WTC11 (cell line): ENCODE measurements at places on chromosomes 11 and 22.

- no peak for DNase-seq
Measured at GRCh38 chr11:132174362-132175255, 804.2 kb downstream of the NTM start.

DNA sequence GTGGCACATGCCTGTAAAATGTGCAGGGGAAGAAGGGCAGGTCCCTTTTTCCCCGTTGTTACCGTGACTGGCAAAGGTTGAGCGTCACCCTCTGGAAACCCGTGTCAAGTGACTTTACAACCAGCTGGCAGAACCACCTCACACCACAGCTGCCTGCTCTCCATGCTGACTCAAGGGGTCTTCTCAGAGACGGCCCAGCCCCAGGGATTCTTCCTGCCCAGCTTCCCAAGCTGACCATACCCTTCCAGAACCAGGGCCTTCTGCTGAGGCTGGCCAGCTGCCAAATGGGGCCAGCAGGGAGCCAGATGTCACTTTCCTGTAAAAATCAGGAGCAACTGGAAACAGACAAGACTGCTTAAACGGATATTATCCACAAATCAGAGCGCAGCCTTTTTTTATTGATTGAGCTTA, 6.3 kb downstream of the PC start:
- no peak for DNase-seq

- no peak for DNase-seq
Measured at GRCh38 chr11:75823946-75824345, 8.9 kb downstream of the UVRAG start.

GRCh38 chr11:57566905-57567514, 462 bp downstream of the UBE2L6 start:
- no peak for DNase-seq

GRCh38 chr22:40401981-40402406, 31.6 kb downstream of the SGSM3 start:
- DNase-seq = no peak

- no peak for DNase-seq
Measured at GRCh38 chr11:9905501-9905951, 241.6 kb downstream of the SWAP70 start.

DNA sequence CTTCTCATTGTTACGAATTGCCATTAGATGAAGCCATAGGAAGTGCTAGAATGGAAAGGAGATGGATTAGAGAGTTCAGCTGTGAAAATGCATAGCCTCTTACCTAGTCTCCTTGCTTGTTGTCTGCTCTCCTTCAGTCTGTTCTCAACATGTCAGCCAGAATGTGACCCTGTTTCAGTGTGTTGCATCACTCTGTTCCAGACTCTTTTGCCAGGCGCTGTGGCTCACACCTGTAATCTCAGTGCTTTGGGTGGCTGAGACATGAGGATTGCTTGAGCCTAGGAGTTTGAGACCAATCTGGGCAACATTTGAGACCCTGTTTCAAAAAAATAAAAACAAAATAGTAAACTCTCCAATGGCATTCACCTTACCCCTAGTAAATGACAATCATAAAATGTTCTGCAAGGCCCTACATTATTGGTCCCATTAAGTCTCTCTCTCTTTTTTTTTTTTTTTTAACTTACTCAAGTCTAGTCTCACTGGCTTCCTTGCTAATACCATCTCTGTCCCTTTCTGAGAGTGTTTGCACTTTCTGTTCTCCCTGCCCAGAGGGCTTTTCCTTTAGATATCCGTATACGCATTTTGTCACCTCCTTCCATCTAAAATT, 39.4 kb downstream of the CYP2R1 start:
- DNase-seq = no peak

DNA sequence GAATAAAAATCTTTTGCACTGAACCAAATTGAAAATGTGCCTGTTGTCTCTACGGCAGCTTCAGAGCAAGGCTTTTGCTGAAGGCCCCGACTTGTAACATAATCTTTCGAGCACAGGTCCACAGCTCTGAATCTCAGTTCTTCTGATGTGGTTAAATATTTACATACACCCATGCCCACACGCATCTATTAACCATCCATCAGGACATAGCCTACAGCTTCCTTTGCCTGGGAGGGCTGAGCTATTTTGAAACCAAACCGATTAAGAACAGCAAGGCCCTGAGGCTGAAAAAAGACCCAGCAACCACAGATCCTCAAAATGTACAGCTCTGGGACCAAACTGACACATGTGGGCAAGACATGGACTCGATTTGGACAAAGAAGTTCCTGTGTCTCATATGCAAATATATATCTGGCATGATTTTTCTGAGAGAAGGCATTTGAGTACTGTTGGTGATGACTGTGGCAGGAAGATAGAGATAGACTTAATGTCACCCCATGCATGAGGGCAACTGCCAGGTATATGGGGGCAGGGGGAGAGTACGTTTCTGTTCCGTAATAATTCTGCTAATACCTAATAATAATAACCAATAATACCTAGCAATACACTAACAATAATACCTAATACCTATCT, 322.7 kb upstream of the PLET1 start:
- no peak for DNase-seq

GRCh38 chr22:35008213-35008612, 57.7 kb upstream of the ISX start:
- no peak for DNase-seq

DNA sequence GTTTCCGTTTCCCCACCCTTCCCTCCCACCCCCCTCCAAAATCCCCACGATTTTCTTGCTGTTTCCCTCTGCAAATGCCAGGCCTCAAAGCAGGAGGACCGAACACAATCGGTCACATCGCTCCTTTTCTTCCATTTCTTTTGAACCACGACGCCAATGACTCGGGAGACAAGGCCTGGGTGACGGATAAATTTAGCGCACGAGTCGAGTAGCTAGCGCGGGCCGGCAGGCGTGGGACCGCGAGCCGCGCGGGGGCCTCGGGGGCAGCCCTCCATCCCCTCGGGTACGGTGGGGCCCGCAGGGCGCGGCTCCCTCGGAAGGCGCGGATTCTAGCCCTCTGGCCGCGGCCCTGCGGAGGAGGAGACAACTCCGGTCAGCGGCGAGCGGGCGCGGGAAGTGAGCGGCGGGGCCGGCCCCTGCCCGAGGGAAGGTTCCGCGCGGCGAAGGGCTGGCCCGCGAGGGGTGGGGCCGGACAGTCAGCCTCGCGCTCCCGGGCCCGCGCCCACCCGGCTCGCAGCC, 414 bp downstream of the JOSD1 start:
- DNase-seq = peak; percentile 65

GRCh38 chr11:116189408-116190170, 583.2 kb downstream of the BUD13 start:
- DNase-seq = peak; percentile 41

GRCh38 chr22:46352691-46353386, 17.3 kb downstream of the TRMU start:
- no peak for DNase-seq

GRCh38 chr11:46338636-46338987, 8.7 kb upstream of the DGKZ start:
- DNase-seq = no peak

DNA sequence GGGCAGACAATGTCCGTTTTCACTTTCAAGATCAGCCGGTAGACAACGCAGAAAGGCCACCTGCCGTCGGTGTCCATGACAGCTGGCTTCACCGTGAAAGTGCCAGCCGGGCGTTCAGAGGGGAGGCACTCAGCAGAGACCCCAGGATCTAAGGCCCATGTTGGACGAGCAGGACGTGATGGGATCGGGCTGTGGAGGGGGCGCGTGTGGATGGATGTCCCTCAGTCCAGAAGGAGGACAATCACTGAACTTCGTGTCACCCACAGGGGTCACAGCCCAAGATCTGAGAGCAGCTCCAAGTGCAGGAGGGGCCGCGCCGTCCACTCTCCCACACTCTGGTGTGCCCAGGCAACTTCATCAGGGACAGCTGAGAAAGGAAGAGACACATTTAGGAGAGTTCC, 164.4 kb downstream of the BRD1 start:
- DNase-seq = no peak

DNA sequence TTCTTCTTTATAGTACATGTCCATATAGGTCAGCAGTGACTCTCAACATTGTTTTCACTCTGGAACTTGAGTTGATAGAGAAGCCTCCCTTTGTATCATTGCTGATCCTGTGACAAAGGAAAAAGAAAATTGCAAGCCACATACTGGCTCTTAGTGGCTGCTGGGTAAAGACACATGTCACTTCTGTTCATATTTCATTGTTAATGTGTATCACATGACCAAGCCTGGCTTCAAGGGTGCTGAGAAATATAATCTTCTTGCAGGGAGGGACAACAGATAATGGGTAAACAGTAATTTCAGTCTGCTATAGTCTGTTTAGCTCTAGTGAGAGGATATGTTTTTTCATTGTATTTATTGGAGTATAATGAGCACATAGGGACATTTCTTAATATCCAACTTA, 173.3 kb downstream of the PGR start:
- DNase-seq = no peak

- DNase-seq = no peak
Measured at GRCh38 chr11:13883042-13883441, 79.5 kb upstream of the SPON1 start.

DNA sequence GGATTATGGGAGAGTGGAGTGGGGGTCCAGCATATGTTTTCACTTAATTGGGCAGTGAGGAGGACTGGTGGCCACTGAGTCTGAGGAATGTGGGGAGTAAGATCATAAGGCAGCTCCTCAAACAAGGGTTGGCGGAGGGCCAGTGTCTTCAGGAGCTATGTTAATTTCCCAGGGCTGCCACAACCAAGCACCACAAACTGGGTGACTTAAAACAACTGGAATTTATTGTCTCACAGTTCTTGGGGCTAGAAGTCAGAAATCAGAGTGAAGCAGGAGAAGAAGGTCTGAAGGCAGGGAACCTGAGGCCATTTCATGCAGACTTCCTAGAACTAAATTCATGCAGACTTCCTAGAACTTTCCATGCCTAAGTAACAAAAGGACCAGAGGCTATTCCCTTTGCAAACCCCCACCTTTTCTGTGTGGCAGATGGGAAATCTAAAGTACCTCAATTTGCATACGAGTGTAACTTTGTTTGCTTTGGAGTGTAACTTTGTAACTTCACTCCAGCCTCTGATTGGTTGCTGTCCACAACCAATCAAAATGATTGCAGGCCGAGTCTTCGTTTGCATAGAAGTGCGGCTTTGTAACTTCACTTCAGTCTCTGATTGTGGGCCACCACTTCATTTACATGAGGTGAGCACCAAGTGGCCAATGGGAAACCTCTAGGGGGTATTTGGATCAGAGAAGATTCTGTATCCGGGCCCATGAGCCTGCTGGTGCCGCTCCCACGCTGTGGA, 50.5 kb upstream of the ZBED5 start:
- DNase-seq = peak; percentile 26

- DNase-seq = no peak
Measured at GRCh38 chr11:36398231-36398953, 102.3 kb downstream of the PRR5L start.

DNA sequence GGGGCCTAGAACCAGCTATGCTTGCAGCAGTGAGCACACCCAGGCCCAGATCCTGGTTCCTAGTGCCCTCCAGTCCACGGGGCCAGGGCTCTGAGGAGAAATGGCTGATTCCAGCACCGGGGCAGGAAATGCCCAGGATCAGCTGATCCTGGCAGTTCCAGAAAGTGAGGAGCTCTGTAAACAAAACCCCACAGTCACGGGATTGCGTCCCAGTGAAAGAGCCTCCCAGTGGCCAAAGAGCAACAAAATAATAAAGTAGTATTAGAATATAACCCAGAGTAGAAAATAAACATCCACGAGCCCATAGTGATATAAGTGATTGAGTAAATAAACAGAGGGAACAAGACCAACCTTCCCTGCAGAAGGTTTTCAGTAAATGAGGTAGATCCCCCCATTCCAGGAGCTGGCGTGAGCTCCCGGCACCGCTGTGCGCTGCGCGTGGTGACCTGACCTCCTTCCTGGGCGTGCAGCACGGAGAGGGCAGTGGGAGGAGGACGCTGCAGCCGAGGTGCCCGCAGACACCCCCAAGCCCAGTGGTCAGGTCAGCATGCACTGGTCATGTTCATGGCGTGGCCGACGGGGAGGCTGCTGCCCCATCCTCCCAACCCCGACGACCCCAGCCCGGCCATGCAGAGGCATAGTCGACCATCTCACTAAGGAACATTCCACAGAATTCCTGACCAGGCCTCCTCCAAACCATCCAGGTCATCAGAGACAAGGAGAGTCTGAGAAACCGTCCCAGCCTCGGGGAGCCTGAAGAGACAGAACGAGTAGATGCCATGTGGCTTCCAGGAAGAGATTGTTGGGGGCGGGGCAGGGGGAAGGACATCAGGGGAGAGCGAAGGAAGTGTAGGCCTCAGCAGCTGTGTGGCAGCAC, 19.8 kb downstream of the PTDSS2 start:
- no peak for DNase-seq

DNA sequence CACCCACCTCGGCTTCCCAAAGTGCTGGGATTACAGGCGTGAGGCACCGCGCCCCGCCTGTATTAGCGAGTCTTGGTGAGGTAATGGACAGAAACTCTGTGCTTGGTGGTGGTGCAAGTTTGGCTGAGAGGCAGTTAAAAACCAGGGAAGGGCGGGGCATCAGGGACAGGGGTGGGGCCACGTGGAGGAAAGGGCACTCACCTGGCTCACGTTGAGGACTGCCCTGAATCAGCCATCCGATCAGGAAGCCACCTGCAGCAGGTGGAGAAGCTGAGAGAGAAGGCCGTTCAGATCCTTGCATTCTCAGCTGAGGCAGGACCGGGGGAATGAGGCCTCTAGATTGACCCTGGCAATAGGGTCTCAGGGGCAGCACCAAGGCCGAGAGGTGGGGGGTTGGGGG, 12.1 kb upstream of the CHRM1 start:
- DNase-seq = no peak
